ENCODE measurements at places on chromosomes 2 and 18.
A peak's percentile ranks its signal among the peaks of the same experiment; 100 is the strongest.

- DNase-seq: no peak
Measured at GRCh38 chr2:30770816-30771576, 36.2 kb downstream of the CAPN13 start.

DNA sequence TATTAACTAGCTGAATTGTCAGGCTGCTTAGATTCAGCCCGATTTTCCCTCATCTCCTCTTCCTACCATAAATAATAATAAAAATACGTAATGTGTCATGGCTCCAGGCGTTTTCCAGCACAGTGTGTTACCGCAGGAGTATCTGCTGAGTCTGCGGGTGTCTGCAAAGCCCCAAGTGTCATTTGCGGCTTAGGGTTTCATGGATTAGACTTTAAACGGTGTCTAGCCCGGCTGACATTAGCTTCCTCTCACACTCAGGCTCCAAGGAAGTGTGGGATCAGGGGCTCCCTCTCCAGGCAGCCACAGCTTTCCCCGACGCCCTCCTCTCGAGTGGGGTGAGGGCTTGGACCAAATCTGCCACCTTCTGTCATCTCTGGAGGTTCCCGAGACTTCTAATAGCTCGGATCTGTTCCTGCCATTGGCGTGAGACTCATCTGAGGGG is 14.1 kb upstream of the HOXD1 start:
- peak; percentile 68 for DNase-seq

DNA sequence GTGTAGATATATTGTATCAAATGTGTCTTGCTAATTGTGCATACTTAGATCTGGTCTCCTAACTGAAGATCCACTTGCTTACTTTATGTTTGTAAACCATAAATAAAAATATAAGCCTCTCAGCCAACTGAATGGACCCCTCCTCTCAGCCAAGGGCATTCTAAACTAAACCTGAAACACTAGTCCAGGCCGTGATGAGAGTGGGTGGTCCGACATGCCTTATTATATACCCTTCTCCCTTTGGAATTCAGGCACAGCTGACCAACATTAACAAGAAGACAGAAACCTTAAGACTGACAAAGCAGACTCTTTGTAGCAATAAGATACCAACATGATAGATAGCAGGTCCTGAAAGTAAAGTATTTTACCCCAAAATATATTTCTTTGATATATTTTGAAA is 64.3 kb upstream of the PLA2R1 start:
- DNase-seq: no peak

DNA sequence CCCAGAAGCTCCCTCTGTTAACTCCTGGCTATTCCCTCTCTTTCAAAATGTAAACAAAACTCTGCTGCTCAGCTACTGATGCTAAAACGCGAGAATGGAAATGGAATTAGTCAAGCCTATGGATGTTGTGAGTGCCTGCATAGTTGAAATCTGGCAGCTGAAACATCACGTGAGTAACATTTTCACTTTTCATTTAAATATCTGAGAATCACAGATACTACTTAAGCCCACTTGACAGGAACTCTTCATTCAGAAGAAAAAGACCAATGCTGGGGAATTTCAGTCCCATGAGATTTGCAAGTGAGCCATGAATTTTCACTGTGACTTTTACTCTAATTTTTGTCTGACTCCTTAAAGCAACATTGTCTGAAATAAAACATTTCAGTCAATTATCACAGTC is 215.3 kb upstream of the SESTD1 start:
- no peak for DNase-seq

DNA sequence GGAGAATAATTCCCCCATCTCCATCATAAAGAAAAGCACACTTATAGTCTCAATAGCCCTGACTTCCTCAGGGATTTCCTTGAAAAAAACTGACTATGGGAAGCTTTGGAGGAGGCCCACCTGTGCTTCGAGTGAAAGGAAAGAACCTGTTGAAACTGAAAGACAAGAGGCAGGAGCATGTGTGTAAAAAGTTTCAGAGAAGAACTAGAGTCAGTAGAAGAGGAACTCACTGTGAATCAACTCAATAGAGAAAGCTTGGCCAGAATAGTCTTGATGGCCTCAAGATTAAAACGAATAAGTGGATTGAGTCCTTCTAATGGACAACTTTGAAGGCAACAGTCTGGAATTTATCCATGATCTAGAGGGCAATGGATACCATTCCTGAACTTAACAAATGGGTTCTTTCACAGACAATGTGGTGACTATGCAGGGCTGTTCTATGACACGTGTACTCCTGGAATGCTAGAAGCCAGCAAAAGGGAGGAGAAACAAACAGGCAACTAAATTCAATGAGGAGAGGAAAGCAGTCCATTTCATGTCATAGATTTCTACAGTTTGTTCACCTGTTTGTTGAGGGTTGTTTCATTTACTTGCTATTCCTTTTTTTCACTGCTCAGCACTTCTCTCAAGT is 442.3 kb downstream of the GRB14 start:
- DNase-seq: no peak

DNA sequence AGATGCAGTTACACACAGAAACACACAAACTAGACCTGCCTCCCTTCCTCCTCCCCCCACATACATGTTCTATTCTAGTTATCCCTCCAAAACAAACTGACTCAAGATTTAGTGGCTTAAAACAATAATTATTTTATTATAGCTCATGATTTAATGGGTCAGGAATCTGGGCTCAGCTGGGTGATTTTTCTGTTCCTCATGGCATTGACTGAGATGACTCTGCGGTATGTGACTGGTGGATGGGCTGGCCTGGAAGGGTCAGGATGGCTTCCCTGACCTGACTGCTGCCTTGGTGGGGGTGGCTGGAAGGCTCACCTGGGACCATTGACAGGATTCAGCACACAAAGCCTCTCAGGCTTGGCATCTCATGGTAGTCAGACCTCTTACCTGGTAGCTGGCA is 33.7 kb upstream of the NTSR2 start:
- no peak for DNase-seq

DNA sequence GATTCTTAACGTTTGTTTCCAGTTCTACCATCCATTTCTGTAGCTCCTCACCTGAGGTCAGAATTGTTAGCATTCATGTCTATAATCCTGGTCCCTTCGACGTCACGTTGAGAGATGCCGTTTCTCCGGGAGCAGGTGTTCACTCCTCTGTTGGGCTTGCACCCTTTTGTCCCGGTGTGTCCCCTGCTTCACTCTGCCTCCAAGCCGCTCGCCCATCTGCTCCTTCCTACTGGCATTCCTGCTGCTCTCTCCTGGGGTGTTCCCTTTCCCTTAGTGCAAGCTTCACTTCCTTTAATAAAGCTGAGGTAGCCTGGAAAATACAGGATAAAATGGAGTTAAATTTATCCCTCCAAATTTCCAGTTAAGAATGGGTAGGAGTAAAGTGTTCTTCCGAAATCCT is 61.9 kb upstream of the CABYR start:
- DNase-seq: no peak

DNA sequence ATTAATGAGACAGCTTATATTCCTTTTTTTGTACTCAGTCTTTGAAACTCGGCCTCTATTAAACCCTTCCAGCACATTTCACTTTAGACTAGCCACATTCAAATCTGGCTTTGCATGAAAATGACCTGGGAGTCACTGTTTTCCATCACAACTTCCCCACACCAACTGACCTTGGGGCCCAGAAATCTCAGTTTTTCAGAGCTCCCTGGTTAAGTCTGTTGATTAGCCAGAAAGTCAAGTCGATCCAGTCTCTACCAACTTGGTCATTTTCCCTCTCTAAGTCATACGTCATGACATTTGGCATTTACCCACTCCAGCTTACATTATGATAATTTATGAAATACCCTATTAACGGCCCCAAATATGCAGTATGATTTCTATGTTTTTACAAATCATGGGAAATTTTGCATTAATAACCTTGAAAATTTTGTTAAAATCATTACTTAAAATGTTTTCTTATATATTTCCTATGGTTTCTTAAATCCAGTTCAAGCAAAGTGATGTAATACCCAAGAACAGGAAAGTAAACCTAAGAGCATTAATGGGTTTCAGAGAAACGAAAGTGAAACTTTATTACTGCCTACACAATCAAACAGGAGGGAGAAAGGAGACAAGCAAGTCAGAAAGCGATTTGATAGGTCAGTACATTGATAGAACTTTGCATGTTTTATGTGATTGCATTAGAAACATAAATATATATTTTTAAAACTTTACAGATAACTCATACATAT is 77.1 kb downstream of the SPATS2L start:
- DNase-seq: no peak

DNA sequence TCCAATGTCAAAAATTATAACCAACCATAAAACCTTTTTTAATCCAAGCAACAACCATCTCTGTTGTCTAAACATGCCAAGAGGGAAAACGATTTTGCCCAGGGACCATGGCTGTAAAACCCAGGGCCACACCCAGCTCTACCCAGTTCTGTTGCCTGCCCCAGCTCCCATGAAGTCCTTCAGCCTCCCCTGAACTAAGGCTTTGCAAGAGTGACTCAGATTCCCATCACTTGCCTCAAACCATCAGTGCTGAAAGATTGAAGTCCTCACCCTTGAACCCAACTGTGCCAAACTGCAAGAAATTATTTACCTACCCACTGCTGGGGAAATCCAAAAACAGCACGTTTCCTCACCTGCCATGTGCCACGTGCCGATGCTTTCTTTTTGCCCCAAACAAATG is 102.5 kb downstream of the TFCP2L1 start:
- DNase-seq: no peak

DNA sequence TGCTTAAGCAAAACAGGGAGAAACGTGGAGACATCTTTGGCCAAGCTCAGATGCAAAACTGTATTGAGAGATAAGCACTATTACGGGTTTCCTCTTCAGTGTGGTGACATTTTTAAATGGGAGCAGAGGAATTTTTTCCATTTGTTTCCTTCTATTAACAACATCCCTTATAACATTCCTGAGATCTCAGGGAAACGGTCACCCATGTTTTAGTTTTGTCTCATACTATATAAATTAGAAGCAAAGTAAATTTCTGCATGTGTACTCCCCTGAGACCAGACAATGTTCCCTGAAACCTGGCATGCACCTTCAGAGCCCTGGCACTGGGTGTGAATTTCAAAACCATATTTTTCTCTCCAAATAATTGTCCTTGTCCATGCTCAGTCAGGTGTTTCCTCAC is 57.6 kb upstream of the RNF152 start:
- DNase-seq: no peak

DNA sequence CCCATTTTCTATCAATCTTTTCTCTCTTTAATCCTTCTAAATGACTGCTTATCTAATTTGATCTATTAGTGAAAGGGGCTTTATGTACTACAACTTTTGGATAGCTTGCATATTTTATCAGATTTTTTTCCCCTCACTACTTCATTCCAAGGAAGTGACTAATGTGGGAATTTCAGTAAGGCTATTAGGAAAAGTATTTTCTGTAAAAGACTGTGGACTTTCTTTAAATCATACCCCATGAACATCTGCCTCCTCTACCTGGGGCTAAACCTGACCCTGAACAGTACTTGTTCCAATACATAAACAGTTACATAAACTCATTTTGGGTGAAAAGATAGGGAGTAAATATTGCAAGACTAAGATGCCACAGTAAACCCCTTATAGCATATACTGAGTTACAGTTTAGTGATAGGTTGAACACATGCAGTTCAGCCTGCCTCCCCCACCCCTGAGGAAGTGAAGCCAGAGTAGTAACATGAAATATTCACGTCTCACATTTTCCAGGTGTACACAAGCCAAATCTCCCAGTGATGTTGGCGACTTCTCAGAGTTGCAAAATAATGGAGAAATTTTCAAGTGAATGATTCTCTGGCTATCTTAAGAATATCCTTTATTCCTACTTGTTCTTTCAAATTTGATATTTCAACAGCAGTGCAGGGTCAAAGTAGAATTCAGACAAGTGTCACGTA is 590.9 kb upstream of the ZEB2 start:
- DNase-seq: no peak

- DNase-seq: no peak
Measured at GRCh38 chr2:224085811-224086210, 46.7 kb upstream of the SERPINE2 start.

- DNase-seq: no peak
Measured at GRCh38 chr2:102335871-102336366, 19.7 kb upstream of the IL18R1 start.

DNA sequence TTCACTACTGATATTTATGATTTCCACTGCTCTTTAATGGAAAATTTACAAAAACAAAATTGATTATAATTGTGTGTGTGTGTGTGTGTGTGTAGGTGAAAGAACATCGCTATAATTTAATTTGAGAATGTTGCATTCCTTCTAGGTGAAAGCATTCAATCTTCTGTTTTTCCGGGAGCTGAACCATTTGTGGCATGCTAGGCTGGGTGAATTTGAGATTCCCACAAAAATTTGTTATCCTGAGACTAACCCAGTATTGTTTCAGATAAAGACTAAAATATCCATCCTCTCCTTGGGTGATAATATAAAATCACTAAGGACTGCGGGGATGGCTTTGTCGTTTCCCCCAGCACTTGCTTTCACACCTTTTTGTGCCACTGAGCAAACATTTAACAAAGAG is 911.2 kb upstream of the PIK3C3 start:
- no peak for DNase-seq

- no peak for DNase-seq
Measured at GRCh38 chr18:39345321-39345720, 1779.7 kb upstream of the CELF4 start.

GRCh38 chr2:170905864-170906263 is 23.2 kb upstream of the GORASP2 start:
- DNase-seq: no peak

- no peak for DNase-seq
Measured at GRCh38 chr2:139439100-139439499, 658.9 kb upstream of the NXPH2 start.

DNA sequence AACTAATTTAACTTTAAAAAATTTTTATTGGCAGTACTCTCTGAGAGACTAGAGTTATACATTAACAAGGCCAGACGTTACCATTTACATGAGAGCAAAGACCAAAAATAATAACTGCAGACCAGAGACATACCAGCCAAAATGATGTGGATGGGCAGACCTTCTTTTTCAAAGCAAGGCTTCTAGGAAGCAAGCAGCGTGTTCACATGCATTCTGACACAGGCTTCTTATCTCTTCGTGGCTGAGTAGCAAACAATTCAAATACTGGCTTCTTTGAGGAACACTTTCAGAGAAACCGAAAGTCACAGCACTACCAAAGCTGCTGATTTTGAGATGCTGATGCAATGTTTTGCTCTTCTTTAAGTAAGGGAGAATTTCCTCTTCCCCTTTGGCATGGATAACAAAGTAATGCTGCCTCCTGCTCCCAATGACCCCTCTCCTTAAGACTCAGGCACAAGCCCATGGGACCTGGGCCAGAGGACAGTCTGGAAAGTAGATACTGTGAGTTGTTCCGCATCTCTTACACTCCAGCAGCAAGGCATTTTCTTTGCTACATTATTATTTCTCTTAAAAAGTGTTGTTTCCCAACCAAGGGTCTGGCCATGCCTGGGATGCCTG is 181.9 kb downstream of the MREG start:
- DNase-seq: no peak

DNA sequence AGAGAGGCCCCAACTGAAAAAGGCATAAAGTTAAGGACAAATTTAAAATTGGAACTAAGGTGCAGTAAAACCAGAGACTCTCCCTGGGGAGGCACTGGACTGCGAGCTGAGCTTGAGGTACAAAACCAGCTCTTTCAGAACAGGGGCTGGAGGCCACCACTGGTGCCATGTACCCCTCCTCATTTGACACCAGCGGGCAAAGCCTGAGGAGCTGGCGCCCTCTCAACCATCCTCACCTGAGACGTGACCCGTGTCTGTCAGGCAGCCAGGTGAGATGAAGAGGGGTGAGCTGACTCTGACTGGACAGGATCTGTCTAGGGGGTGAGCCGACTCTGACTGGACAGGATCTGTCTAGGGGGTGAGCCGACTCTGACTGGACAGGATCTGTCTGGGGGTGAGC is 68.5 kb downstream of the TMEM18 start:
- no peak for DNase-seq

All from HuH-7.5 (cell line).